ENCODE measurements at places on chromosomes 3 and 15. TPM values are rescaled to one million over a fixed set of nuclear protein-coding genes. Genes with fewer than 3 reads are reported as not detected.

TAGLN3 gene
- 141 TPM for total RNA-seq

KNG1 gene
- not detected for total RNA-seq

PTPRG gene
- 103 TPM for total RNA-seq

PPP2R3A gene
- total RNA-seq, result 44.8 TPM

GDPGP1 gene
- 5.3 TPM for total RNA-seq

CFAP92 gene
- total RNA-seq, result 1.6 TPM

FRMD5 gene
- total RNA-seq, result 33.5 TPM

CADM2 gene
- total RNA-seq, result 120 TPM

ZDHHC23 gene
- 18.8 TPM for total RNA-seq

HYAL1 gene
- 2.8 TPM for total RNA-seq

CCR3 gene
- total RNA-seq, result not detected

LCMT2 gene
- total RNA-seq, result 19.1 TPM

TBC1D21 gene
- total RNA-seq, result not detected

RGMA gene
- total RNA-seq, result 16.6 TPM

ARNT2 gene
- total RNA-seq, result 69.2 TPM

MNS1 gene
- 2.8 TPM for total RNA-seq

TMC3 gene
- total RNA-seq, result 0.31 TPM

TSC22D2 gene
- total RNA-seq, result 47.6 TPM

IQCF5 gene
- total RNA-seq, result not detected

ZKSCAN7 gene
- total RNA-seq, result 47.3 TPM

ITPKA gene
- total RNA-seq, result 1.3 TPM

HDC gene
- total RNA-seq, result not detected

ADCY5 gene
- total RNA-seq, result 39.8 TPM

KY gene
- total RNA-seq, result 0.94 TPM

SCAANT1 gene
- not detected for total RNA-seq

GCNT3 gene
- not detected for total RNA-seq

USP3 gene
- total RNA-seq, result 110 TPM

CCDC39 gene
- total RNA-seq, result 0.63 TPM

EFCC1 gene
- total RNA-seq, result 0.94 TPM

ACAN gene
- 0.31 TPM for total RNA-seq

CCR2 gene
- total RNA-seq, result not detected

CTXN2 gene
- 0.63 TPM for total RNA-seq

COLQ gene
- 14.4 TPM for total RNA-seq

SLC51B gene
- not detected for total RNA-seq

UBA7 gene
- 6.6 TPM for total RNA-seq

STX19 gene
- not detected for total RNA-seq

UBE2E2 gene
- total RNA-seq, result 58.5 TPM

XCR1 gene
- total RNA-seq, result not detected

CYP1A2 gene
- total RNA-seq, result not detected

DHX36 gene
- 181 TPM for total RNA-seq

OXNAD1 gene
- 25.4 TPM for total RNA-seq

CDHR4 gene
- total RNA-seq, result not detected

CDC25A gene
- 6.9 TPM for total RNA-seq

TGM4 gene
- not detected for total RNA-seq

AEN gene
- total RNA-seq, result 4.7 TPM

NECTIN3 gene
- 119 TPM for total RNA-seq

RNF111 gene
- 49.1 TPM for total RNA-seq

ARID3B gene
- total RNA-seq, result 18.2 TPM

GOLGA8K gene
- 2.5 TPM for total RNA-seq

LSM3 gene
- total RNA-seq, result 9.7 TPM

Data from parietal lobe (tissue), 2 donors.